ENCODE measurements at places on chromosomes 16 and 17.

GRCh38 chr17:30567231-30568116 lies 90.3 kb downstream of the GOSR1 start:
- no peak for DNase-seq

DNA sequence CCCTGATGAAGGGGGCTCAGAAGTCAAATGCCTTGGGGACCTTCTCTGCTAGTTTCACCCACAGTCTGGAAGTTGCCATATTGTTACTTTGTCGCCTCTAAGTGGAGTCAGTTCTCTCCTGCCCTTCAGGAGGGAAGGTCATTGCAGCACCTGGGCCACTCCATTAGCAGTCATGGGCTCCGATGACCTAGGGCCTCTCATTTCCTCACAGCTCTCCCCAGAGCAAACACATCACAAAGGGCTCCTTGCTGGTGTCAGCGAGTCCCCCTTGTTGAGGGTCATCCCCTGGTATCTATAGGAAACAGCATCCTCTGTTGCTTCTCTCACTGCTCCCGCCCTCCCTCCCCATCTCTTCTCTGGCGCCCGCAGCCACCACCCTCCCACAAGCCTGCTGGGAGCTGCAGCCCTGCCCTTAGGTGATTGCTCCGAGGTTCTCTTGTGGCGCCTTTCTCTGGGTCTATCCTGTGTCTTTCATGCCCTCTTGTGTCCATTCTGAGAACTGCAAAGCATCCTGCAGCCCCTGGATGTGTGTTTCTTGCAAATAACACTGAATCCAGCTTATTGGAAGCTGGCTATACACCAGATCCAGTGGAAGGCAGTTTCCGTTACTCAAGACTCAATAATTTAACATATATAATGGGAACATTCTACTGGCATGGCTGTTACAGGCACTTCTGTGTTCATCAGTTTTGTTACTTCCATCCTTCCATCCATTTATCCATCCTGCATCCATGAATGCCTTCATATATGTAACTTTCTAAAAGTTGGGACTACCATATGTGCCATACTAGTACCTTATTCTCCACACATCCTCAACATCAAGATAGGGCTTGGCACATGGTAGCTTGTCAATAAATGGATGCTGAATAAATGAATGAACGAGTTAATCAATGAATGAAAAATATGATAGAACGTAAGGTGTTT lies 21.2 kb downstream of the PDILT start:
- DNase-seq, result peak; percentile 81

DNA sequence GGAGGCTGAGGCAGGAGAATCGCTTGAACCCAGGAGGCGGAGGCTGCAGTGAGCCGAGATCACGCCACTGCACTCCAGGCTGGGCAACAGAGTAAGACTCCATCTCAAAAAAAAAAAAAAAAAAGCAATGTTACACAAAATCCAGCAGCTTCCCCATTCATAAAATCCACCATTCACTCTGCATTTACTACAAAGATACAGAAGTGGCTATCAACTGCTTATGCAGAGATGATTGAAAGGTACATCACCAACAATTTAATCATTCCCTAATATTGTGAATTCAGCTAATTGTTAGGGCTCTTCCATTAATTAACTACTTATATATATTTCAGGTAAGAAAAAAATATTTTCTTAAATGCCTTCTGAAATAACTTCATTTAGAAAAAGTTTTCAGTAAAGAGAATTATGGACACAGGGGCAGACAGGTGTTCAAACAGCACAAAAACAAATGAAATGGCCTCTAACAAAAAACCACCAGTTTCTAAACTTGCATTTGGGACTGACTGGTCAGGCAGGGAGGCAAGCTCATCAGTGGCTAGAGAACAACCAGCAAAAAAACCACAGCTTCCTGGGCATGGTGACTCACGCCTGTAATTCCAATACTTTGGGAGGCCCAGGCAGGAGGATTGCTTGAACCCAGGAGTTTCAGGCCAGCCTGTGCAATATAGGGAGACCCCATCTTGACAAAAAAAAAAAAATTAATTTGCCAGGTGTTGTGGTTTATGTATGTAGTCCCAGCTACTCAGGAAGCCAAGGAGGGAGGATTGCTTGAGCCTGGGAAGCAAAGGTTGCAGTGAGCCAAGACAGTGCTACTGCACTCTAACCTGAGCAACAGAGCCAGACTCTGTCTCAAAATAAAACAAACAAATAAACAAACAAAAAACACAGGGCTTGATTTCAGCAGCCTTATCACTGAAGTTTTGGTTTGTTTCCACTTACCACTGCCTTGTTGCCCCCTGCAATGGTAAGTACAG lies 26.3 kb downstream of the ERN1 start:
- DNase-seq, result no peak

- peak; percentile 1 for DNase-seq
These were observed 12.6 kb upstream of the ARL5C start for GRCh38 chr17:39178536-39178935.

GRCh38 chr16:27243725-27244362 lies 24.7 kb downstream of the NSMCE1 start:
- no peak for DNase-seq

DNA sequence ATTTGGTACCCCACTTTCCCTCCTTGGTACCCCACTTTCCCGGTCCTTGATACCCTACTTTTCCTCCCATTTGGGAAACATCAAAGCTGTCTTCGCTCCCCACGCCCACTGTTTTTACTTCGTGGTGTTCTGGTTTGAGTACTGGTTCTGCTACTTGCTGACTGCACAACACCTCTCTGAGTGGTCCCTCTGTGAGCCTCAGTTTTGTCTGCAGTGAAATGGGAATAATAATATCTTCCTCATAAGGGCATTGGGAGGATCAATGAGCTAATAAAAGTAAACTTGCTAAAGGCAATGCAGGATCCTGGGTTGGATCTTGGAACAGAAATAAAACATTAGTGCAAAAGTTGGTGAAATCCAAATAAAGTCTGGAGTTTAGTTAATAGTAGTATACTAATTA lies 70.0 kb upstream of the CLEC18A start:
- DNase-seq, result no peak

DNA sequence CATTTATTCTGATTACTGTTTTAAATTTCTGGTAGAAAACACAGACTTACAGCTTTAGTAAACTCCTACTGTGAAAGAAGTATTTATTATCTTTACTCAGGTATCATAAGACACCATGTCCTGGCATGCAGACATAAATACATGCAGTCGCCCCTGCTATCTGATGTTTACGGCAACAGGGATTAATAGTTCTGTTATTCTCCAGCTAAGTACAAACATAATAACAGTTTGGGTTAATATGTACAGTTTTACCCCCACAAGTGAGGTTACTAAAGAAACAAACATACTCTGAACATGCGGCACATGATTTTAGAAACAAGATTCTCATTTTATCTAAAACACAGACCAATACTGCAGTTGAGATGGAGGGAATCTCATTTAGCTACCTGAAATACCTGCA lies 170.8 kb downstream of the ABCA8 start:
- DNase-seq, result no peak

GRCh38 chr17:39077866-39078265 lies 73.6 kb downstream of the PLXDC1 start:
- no peak for DNase-seq

DNA sequence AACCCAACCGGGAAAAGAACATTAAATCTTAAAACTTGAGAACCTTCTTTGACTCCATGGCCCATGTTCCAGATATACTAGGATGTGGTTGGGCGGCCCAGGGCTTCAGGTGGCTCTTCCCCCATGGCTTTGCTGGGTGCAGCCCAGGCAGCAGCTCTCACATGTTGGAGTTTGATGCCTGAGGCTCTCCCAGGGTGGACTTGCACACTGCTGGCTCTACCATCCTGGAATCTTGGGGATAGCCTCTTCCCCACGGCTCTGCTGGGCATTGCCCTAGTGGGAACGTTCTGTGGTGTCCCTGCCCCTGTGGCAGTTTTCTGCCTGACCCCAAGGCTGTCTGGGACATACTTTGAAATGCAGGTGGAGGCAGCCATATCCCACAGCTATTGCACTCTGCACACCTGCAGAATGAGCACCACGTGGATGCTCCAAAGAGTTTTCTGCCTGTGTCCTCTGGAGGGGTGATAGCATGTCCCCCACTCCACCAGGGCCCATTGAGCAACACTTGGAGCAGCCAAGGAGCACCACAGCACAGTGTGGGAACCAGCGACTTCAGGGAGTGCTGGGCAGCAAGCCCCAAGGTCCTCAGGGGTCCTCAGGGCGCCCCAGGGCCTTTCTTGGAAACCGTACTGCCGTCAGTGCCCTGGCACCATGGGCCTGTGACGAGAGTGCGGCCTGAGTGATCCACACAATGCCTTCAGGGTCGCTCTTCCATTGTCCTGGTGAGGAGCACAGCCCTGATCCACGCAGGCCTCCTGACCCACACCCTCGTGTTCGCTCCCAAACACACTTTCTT lies 70.8 kb downstream of the GOSR1 start:
- no peak for DNase-seq

DNA sequence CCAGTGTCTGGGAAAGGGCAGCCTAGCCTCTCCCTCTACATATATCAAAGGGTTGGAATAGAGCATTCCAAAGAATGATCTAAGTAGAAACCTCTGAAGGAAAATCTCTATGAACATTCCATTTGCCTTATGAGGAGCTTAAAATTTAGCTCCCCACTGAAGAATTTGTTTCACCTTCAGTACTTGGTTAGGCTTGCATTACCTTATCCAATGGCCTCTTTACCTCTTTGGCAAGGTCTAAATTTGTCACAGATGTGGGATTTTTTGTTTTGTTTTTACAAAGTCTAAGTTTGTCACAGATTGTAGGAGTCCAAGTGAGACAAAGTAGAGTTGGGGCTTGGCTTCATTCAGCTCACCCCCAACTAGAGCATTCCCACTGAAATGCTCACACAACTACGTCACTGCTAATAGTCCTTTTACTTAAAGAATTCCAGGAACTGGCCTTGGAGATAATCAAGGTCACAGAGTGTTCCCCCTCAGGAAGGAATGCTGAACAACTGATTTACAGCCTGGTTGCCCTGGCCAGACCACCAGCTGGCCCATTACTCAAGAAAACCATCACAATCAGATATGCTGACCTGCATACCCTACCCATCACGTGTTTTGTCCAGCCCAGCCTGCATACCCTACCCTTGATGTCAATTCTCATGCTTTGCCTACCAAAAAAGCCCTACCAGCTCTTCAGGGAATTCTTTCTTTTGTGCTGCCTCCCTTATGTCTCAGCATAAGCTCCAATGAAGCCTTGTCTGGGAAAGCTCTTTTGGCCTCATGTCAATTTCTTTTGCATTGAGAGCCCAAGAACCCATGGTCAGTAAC lies 26.5 kb upstream of the PPM1D start:
- peak; percentile 15 for DNase-seq

DNA sequence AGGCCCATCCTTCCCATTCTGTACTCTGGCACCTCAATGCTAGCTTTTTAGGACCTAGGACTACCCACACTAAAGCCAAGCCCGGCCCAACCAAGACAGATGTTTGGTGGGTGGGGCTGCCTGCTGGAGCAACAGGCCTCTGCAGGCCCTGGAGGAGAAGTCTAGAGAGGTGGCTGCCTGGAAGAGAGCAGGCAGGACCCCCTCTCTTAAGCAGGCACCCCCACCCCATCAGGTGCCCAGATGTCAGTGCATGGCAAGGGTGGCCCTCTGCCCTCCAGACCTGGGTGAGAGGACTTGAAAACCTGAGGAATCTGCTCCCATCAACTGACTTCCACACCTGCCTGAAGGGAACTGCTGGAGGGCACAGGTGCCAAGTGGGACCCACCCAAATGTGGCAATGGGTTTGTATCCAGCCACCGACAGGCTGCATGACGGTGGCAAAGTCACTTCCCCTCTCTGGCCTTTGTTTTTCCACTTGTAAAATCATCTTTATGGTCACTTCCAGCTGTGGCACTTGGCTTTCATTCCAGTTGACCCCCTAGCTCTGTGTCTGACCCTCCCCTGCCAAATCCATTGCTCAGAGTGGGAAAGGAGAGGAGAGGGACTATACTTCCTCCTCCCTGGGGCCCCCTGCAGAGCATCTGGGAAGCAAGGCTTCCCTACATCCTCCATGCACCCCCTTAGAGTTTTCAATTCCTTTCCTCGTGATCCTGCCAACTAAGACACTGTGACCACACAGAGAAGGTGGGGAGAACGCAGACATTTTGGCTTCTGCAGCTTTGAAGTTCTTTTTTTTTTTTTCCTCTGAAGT lies 1.7 kb upstream of the STAT5A start:
- DNase-seq, result no peak

DNA sequence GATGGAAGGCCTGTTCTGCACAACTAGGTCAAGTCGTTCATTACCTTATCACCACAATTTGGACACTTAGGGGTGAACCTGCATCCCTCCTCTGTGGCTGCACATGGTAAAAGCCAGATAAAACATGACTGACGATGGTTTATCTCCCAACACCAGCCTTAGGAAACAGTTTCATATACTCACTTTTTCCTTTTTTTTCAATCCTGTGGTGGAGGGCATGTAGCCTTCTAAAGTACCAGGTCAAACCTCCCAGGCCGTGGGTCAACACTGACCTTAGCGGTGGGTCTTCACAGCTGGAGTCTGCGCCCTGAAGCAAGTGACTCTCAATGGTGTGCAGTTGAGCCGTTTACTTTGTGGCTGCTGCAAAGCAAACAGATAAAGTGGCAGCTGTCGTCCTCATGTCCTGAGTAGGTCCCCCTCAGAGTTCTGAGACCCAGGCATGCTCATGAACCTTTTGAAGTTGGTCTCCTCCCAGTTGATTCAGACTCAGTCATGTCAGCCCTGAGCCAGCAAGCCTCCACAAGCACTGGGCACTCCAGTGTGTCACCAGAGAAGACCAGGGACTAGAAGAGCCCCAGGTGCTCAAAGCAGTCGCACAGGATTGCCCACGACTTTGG lies 5.9 kb downstream of the FAHD1 start:
- no peak for DNase-seq

DNA sequence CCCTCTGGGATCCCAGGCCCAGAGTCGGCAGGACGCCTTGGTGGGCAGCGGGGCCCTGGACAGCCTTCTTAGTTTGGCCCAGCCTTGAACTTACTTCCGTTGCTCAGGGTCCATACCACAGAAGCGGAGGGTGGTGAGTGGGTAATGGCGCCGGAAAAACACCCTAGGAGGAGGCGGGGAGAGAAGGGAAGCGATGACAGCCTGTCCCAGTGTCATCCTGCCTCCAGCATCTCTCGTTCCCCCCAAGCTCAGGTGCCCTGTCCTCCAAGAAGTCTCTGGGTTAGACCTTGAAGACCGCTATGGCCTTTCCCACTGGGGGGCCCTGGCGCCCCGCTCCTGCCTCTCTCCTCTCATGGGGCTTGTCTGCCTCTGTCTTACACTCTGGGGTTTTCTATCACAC lies 22.9 kb downstream of the TNS4 start:
- DNase-seq, result no peak

DNA sequence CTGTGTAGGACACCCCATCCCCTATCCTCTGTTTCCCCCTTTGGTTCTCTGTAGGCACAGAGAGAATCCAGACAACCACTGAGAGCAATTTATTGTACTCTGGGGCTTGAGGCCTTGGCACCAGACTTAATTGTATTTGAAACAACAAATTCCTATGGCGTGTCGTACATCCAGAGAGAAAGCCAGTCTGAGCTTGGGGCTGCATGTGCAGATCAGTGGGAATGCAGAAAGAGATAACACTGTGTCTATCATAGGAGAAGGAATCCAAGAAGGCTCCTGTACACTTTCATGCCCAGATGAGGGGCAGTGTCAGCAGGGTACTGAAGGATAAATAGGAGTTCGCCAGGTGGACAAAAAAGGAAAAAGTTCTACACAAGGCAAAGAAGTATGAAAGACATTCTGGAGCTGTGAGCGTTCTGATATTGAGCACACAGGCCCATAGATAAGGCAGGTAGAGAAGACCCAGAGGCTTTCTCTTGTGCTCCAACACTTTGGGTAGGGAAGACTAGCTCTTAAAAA lies 22.0 kb upstream of the IL4R start:
- no peak for DNase-seq
